ENCODE measurements at places on chromosomes 1 and 21.

GRCh38 chr1:197984289-197984688 lies 67.1 kb downstream of the LHX9 start:
- DNase-seq = no peak

- DNase-seq = no peak
These were observed 24.6 kb upstream of the PCBP3 start for GRCh38 chr21:45618846-45619485.

- no peak for DNase-seq
These were observed 35.7 kb downstream of the OSBPL9 start for GRCh38 chr1:51652599-51652998.

DNA sequence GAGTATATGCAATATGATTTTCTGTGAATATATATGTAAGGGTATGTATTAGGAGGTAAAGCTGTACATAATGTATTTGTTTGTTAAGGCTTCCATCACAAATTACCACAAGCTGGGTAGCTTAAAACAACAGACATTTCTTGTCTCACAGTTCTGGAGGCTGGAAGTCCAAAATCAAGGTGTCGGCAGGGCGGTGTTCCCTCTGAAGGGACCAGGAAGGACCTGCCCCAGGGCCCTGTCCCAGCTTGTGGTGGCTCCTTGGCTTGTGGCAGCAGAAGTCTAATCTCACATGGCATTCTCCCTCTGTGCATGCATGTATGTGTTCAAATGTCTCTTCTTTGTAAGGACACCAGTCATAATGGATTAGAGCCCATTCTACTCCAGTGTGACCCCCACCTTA lies 17.1 kb downstream of the TRIM67 start:
- no peak for DNase-seq

- DNase-seq = no peak
These were observed 20.0 kb downstream of the ZBTB40 start for GRCh38 chr1:22471610-22472009.
